Sigmoid colon (tissue), 7 donors: ENCODE measurements at places on chromosomes 5 and 9. TPM values are rescaled to one million over a fixed set of nuclear protein-coding genes. Genes with fewer than 3 reads are reported as not detected.

CTSV gene
- not detected for total RNA-seq

PCDHB10 gene
- total RNA-seq, result 3.9 TPM

STPG3 gene
- not detected for total RNA-seq

TRAF1 gene
- 8.0 TPM for total RNA-seq

CARTPT gene
- total RNA-seq, result 8.4 TPM

DDX4 gene
- total RNA-seq, result not detected

SLC36A3 gene
- total RNA-seq, result not detected

FGFR4 gene
- total RNA-seq, result 3.0 TPM

GCNT4 gene
- total RNA-seq, result 3.0 TPM

MYOT gene
- total RNA-seq, result 20.7 TPM

RFK gene
- 12.9 TPM for total RNA-seq

DMRT2 gene
- total RNA-seq, result 0.33 TPM

PCDHB6 gene
- 2.3 TPM for total RNA-seq

SOHLH1 gene
- total RNA-seq, result not detected

SLC6A18 gene
- total RNA-seq, result not detected

TAF11L10 gene
- total RNA-seq, result not detected

PDE4D gene
- 263 TPM for total RNA-seq

RAD17 gene
- 25.3 TPM for total RNA-seq

MYORG gene
- 21.4 TPM for total RNA-seq

C5orf58 gene
- not detected for total RNA-seq

FOXD4L5 gene
- not detected for total RNA-seq

MEIKIN gene
- total RNA-seq, result not detected

CREB3 gene
- total RNA-seq, result 65.9 TPM

SUSD3 gene
- 5.7 TPM for total RNA-seq

BTNL8 gene
- not detected for total RNA-seq

NMUR2 gene
- not detected for total RNA-seq

NEUROG1 gene
- not detected for total RNA-seq

SLC6A7 gene
- total RNA-seq, result not detected

SNCAIP gene
- total RNA-seq, result 3.3 TPM

GPSM1 gene
- 16.1 TPM for total RNA-seq

CA9 gene
- total RNA-seq, result not detected

GAS1 gene
- 93.9 TPM for total RNA-seq

ISL1 gene
- total RNA-seq, result 0.81 TPM

SLC4A9 gene
- not detected for total RNA-seq

COL23A1 gene
- total RNA-seq, result 0.28 TPM

DCANP1 gene
- not detected for total RNA-seq

ARID3C gene
- total RNA-seq, result not detected

EPB41L4B gene
- total RNA-seq, result 2.5 TPM

GARNL3 gene
- total RNA-seq, result 17.8 TPM
